ENCODE measurements at places on chromosomes 5 and 9.

- DNase-seq: no peak
These were observed 8.1 kb downstream of the FCN2 start for GRCh38 chr9:134888603-134889190.

- no peak for DNase-seq
These were observed 147.6 kb downstream of the ADAMTS6 start for GRCh38 chr5:65334077-65334476.

GRCh38 chr5:59584858-59585846 is 308.4 kb downstream of the PDE4D start:
- DNase-seq: no peak

GRCh38 chr5:125370461-125371205 is 624.2 kb upstream of the ZNF608 start:
- no peak for DNase-seq

DNA sequence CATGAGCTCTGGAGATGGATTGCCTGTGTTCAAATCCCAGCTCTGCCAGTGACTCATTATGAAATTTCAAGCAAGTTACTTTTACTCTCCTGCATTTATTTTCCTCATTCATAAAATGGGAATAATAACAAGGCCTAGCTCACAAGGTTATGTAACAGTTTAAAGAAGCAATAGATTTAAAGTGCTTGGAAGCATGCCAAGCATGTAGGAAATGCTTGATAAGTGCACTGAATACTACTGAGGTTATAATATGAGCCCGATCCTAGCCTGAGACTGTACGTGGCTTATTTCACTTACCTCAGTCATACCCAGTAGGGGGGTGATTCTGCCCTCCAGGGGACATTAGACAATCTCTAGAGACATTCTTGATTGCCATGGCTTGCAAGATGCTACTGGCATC is 734.1 kb upstream of the WWC1 start:
- DNase-seq: no peak

DNA sequence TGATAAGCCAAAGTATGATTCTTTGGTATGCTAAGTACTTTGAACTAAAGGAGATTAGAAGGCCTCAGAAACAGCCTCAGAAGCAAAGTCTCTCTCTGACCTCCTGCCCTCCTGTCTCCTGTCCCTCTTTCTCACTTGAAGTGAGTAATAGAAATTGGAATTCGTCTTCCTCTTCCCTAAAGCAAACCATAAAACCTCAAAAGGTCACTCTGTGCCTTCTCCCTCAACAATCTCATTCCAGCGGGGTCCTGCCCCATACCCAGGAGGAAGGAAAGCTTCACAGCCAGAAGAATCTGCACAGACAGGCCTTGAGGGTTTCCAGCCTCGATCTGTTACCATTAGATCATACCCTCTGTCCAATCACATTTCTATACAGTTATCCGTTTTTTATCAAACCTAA is 87.8 kb downstream of the HAPLN1 start:
- DNase-seq: no peak

GRCh38 chr5:67409126-67409777 is 212.7 kb upstream of the CD180 start:
- no peak for DNase-seq

- no peak for DNase-seq
These were observed 159.9 kb upstream of the FOXD4L5 start for GRCh38 chr9:65444943-65445342.

DNA sequence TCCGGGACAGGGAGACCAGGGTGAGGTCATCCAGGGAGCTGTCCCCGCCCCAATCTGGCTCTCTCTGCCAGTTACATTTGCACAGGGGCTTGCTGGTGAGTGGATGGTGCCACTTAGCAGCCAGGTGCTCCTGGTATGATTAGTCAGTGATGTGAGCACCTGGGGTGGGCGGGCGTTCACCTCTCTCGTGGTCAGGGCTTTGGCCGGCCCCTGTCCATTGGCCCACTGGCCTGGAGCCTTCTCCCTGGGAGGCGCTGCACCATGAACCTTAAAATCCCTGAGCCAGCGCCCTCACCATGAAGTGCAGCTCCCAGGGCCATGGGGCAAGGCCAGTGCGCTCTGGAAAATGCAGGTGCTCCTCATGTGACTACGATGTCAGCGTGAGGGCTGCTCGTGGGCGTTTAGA is 2.0 kb downstream of the NKD2 start:
- no peak for DNase-seq

DNA sequence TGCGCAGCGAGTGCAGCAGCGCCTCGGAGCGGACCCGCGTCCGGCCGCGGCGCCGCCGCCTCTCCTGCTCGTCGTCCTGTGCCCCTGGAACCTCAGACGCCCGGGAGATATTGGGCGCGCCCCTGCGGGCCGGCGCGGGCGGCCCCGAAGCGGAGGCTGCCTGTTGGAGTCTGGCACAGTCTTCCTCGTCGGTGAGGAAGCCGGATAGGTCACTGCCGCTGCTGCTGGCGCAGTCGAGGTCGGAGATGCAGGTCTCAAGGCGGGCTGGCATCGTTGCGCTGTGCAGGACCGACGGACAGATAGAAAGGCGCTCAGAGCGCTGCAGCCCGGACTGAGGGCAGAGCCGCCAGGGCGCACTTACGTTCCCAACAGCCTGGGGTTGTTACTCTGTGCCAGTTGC is 344 bp downstream of the NEUROG1 start:
- DNase-seq: no peak

- DNase-seq: peak; percentile 62
These were observed 49.1 kb downstream of the DOCK2 start for GRCh38 chr5:169686137-169686536.

DNA sequence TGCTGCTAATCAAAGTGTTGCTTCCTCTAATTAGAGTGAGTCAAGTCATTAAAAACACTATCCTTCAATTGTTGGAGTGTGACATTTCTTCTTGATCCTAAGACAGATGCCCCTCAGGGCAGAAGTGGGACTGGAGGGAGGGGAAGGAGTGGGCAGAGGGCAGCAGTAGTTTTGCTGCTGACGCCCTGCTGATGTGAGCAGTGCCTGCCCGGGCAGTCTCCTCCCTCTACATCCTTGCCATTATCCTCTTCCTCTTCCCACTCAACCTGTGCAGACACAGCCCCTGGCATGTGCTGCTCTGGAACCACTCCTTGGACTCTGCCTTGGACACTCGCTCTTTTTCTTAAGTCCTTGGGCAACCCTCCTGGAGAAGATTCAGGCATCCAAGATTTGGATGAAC is 232.5 kb downstream of the HSPA4 start:
- no peak for DNase-seq

GRCh38 chr5:134082264-134082992 is 32.1 kb upstream of the TCF7 start:
- DNase-seq: no peak

- DNase-seq: no peak
These were observed 17.1 kb upstream of the FAM81B start for GRCh38 chr5:95374061-95374460.

DNA sequence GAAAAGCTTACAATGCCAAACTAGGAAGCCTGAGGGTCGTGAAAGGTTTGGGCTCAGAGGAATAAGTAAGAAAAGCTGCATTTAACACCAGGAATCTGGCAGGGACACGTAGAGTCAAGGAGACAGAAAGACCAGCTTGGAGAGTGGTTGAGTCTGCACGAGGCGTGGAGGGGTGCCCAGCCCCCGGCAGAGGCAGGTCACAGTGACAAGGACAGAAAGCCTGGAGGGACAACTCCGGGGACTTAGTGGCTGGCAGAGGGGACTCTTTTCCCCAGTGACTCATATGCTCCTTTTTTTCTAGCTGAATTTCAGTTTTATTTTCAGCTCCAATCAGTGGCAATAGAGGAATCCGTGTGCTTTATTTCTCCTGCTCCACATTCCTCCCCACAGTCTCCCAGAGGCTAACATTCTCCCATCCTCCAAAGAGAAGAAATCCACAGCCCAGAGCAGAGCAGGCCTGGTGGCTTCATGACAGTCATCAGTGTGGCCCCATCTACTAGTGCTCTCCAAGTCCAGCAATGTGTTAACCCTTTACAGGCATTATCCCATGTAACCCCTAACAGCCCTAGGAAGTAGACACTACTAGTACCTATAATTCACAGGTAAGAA is 80.7 kb downstream of the KCNIP1 start:
- no peak for DNase-seq

DNA sequence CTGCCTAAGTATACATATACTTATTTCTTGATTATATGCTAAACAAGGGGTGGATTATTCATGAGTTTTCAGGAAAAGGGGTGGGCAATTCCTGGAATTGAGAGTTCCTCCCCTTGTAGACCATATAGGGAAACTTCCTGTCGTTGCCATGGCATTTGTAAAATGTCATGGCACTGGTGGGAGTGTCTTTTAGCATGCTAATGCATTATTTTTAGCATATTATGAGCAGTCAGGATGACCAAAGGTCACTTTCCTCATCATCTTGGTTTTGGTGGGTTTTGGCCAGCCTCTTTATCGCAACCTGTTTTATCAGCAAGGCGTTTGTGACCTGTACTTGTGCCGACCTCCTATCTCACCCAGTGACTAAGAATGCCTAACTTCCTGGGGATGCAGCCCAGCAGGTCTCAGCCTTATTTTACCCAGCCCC is 80.9 kb downstream of the ALDH7A1 start:
- no peak for DNase-seq

DNA sequence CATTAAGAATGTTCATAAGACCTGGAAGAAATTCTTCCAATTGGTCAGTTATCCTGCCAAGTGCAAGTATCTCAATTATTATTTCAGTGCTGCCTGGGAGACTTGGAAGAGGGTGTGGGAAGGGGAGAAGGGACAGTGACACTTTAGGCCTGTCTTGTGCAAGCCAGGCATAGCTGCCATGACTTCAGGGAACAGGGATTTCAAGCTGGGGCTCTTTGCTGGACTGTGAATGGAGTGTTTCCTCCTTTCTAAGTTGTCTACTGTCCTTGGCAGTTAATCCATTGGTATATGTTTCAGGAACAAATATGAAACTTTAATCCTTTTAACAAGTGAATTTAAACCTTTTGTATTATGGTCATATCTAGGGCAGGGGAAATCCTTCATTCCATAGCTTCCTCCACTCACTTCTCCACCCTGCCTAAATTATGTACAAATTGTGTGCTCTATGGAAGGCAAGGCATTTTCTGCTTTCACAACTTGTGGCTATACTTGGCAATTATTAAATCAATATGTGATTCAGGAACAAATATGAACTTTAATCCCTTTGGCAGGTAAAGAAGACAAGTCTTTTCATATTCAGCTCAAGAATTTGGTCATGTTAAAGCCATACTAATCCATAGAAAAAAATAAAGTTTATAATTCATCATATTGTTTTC is 72.7 kb upstream of the IL33 start:
- no peak for DNase-seq

DNA sequence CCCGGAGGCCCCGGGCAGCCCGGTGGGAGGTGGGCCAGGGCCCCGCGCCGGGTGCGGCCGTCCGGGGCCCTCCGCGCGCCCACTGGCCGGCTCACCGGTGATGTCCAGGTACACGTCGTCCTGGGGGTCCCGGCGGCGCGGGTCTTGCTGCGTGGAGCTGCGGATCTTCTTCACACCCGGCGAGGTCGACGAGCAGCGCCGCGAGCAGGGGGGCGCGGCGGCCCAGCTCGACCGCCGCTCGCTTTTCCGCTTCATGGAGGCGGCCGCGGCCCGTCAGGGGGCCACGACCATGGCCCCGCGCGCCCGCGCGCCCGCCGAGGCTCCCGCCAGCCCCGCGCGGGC is 548 bp downstream of the CDC14B start:
- no peak for DNase-seq

- no peak for DNase-seq
These were observed 167.7 kb upstream of the RPS23 start for GRCh38 chr5:82445726-82446335.

DNA sequence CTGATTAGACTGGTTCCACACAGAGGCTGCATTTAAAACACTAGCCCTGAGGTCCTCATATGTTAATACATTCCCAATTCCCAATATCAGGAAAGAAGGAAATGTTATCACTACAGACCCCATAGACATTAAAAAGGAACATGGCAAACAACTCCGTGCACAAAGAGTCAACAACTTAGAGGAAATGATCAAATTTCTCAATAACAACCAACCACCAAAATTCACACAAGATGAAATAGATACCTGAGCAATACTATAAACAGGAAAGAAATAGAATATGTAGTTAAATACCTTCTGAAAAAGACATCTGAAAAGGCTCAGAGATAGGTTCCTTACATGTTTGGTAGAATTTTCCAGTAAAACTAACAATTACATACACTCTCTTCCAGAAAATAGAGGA is 28.9 kb downstream of the SEMA4D start:
- DNase-seq: no peak

GRCh38 chr5:109997161-109997560 is 307.4 kb downstream of the MAN2A1 start:
- DNase-seq: no peak

DNA sequence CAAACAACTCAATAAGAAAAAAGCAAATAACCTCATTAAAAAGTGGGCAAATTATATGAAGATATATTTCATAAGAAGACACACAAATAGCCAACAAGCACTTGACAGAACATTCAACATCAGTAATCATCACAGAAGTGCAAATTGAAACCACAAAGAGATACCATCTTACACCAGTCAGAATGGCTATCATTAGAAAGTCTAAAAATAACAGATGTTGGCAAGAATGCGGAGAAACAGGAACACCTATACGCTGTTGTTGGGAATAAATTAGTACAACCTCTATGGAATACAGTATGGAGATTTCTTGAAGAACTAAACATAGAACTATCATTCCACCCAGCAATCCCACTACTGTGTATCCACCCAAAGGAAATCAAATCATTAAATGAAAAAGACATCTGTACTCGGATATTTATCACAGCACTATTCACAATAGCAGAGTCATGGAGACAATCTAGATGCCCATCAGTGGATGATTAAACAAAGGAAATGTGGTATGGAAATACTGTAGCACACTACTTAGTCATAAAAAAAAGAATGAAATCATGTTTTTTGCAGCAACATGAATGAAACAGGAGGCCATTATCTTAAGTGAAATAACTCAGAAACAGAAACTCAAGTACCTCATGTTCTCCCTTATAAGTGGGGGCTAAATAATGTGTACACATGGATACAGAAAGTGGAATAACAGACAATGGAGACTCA is 106.8 kb upstream of the FST start:
- DNase-seq: no peak

- no peak for DNase-seq
These were observed 31.8 kb downstream of the C5orf15 start for GRCh38 chr5:133936651-133937015.

DNA sequence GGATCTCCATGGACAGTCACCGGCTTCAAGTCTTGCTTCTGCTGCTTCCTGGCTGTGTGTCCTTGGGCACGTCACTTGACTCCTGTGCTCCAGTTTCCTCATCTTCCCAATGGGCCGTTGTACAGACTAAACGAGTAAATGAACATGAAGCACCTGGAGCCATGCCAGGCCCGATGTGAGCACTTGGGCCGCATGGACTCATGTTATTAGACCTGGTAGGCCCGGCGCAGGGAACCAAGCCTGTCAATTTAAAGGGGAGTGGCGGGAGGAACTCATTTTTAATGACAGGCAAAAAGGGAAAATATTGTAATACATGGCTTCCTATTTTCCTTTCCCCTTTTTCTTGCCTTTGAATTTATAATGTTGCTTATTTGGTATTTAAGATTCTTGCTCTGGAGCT is 47.5 kb downstream of the TENT4A start:
- DNase-seq: no peak

Data from germinal center (tissue), 1 donor.